Occipital lobe (tissue), 3 donors: ENCODE measurements at places on chromosomes 16 and 17. TPM values are rescaled to one million over a fixed set of nuclear protein-coding genes. Genes with fewer than 3 reads are reported as not detected.

CYBC1 gene
- 22.9 TPM for total RNA-seq

FBXO39 gene
- not detected for total RNA-seq

TNFRSF13B gene
- total RNA-seq, result not detected

SPATA33 gene
- 4.8 TPM for total RNA-seq

ATP1B2 gene
- total RNA-seq, result 5.0 TPM

LGALS9B gene
- not detected for total RNA-seq

ITGAD gene
- not detected for total RNA-seq

- no peak for DNase-seq
These were observed 1.8 kb downstream of the UBE2G1 start for GRCh38 chr17:4364622-4365041.

DNA sequence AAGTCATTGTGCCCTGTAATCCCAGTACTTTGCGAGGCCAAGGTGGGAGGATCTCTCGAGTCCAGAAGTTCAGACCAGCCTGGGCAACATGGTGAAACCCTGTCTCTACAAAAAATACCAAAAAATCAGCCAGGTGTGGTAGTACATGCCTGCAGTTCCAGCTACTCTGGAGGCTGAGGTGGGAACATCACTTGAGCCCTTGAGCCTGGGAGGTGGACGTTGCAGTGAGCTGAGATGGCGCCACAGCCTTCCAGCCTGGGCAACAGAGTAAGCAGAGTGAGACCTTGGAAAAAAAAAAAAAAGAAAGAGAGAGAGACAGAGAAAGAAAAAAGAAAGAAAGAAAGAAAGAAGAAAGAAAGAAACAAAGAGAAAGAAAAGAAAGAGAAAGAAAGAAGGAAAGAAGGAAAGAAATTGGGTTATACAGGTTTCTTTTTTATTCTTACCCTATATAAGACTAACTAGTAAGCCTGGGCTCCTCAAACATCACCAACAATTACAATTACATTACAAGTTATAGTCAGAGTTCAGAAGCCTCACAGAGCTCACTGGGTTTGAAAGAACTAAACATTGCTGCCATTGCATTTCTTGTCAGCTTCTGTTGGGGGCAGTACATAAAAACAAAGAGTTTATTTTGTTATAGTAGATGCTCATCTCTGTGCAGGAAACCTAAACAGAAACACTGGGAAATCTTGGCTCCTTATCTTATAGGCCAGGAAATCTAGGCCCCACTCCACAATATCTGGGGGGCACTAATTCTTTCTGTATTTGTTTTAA is 6.7 kb upstream of the ABCA9 start:
- DNase-seq, result no peak

DNA sequence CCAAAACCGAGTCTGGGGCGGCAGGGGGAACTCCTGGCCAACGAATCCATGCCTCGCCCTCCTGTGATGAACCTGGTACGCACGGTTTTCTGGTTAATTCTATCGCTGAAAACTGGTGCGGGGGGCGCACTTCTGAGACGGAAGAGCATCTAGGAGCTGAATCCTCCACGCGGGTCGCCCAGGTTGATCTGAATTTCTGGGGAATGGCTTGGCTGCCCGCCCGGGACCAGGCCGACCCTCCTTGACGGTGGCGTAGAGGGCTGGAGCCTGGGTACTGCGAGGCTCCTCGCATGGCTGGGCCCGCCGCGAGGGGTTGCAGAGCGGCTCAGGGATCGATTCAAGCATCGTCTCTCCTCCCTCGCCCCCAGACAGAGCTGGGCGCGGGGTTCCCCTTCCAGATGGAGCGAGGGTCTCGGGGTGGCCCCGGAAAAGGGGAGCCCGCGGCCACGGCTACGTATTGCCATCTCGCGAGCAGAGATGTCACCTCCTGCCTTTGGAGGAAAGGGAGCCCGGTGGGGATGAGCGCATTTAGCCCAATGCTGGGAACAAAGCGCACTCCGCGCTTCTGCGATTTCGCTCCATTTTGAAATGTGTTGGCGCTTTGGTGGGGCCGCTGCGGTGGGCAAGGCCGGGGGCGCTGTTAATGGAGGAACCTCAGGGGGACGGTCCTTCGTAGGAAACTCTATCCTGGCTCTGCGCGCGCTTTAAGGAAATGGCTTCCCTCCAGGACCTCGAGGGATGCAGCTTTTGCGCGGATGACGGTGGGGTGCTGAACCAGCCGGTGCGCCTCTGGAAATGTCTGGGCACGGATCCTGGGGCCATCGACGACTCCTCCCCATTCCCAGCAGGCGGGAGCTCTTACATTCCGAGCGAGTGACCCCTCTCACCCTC is 2.7 kb downstream of the MAPT start:
- no peak for DNase-seq

GRCh38 chr16:17471719-17472461 is 1.1 kb upstream of the XYLT1 start:
- no peak for DNase-seq

DNA sequence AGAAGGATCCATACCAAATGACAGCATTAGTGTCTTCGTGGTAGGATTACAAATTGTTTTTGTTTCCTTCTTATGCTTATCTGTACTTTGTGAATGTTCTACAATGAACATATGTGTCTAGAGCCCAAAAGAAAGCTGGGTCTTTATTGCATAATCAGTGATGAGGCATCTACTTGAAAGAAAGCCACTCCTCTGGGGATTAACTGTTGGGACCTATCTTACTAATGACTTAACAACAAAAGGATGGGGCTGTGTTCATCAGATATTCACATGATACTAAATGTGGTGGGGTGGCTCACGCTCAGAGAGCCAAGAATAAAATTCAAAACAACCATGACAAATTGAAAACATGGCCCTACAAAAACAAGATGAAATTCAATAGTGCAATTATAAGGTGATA is 160.2 kb downstream of the RGS9 start:
- DNase-seq, result no peak
